Activated CD4-positive, alpha-beta memory T cell treated with anti-CD3 and anti-CD28 coated beads, Interleukin-2, amount 10 ng/mL, durations not matched to agents 7 days and 5 days (primary cell): ENCODE measurements at places on chromosomes 1 and 21. TPM values are rescaled to one million over a fixed set of nuclear protein-coding genes. Genes with fewer than 3 reads are reported as not detected.

Gene SFN
- 5.0 TPM for total RNA-seq

Gene SSX2IP
- total RNA-seq, result 16.8 TPM

Gene RUNX1
- total RNA-seq, result 53.0 TPM

Gene HS2ST1
- total RNA-seq, result 16.9 TPM

Gene CFAP107
- not detected for total RNA-seq

Gene HPDL
- 5.5 TPM for total RNA-seq

DNA sequence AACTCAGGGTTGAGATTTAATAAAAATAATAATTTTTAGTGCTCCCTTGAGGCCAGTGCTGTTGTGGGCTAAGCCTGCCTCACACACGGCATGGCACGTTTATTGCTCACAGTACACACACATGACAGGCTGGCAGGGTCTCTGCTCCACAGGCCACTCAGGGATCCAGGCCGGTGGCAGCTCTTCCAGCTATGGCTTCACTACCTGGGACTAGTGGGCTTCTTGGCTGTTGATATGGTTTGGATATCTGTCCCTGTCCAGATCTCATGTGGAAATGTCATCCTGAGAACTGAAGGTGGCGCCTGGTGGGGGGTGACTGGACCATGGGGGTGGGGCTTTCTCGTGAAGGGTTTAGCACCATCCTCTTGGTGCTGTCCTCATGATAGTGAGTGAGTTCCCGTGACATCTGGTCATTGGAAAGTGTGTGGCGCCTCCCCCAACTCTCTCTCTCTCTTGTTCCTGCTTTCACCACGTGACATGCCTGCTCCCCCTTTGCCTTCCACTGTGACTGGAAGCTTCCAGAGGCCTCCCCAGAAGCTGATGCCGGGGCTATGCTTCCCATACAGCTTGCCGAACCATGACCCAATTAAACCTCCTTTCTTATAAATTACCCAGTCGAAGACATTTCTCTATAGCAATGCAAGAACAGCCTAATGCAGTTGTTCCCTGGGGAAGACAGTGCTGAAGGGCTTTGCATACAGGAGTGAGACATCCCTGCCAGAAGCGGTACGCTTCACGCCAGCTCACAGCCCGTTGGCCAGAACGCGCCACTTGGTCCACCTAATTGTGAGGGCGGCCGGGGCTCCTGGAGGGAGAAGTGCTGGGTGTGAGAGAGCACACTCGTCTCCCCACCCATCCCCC lies 226.9 kb upstream of the C1orf174 start:
- no peaks in the 10 kb centered on the region for H3K4me1 ChIP-seq
- H3K36me3 ChIP-seq, result no peaks in the 10 kb centered on the region
- no peak overlapping the region for H3K4me3 ChIP-seq
- H3K27ac ChIP-seq, result no peak overlapping the region
- no peaks in the 10 kb centered on the region for H3K27me3 ChIP-seq

GRCh38 chr1:179831852-179832699 lies 45.5 kb downstream of the TOR1AIP2 start:
- no peaks in the 10 kb centered on the region for H3K27me3 ChIP-seq
- H3K4me3 ChIP-seq, result no peak overlapping the region
- peaks cover 2% of the 10 kb centered on the region for H3K36me3 ChIP-seq
- H3K4me1 ChIP-seq, result peaks cover 24% of the 10 kb centered on the region
- peak overlapping the region; percentile 8 for H3K27ac ChIP-seq

- H3K4me1 ChIP-seq, result peaks cover 91% of the 10 kb centered on the region
- H3K27me3 ChIP-seq, result no peaks in the 10 kb centered on the region
- H3K27ac ChIP-seq, result peak overlapping the region; percentile 74
- H3K36me3 ChIP-seq, result peaks cover 15% of the 10 kb centered on the region
- no peak for DNase-seq
Observed at GRCh38 chr1:151819976-151820623, 11.5 kb downstream of the RORC start.

DNA sequence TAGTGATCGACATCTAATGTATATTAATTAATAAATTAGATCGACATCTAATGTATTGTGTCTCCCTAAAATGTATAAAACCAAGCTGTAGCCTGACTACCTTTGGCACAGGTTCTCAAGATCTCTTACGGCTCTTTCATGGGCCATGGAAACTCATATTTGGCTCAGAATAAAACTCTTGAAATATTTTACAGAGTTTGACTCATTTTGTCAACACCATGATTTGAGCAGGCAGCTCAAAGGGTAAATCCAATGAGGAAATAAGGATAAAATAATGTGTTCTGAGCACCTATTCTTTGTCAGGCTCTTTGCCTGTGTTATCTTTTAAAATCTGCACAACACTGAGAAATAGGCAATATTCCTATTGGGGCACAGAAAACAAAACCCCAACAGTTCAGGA lies 223.4 kb upstream of the DUSP10 start:
- no peaks in the 10 kb centered on the region for H3K36me3 ChIP-seq
- H3K27me3 ChIP-seq, result no peaks in the 10 kb centered on the region

DNA sequence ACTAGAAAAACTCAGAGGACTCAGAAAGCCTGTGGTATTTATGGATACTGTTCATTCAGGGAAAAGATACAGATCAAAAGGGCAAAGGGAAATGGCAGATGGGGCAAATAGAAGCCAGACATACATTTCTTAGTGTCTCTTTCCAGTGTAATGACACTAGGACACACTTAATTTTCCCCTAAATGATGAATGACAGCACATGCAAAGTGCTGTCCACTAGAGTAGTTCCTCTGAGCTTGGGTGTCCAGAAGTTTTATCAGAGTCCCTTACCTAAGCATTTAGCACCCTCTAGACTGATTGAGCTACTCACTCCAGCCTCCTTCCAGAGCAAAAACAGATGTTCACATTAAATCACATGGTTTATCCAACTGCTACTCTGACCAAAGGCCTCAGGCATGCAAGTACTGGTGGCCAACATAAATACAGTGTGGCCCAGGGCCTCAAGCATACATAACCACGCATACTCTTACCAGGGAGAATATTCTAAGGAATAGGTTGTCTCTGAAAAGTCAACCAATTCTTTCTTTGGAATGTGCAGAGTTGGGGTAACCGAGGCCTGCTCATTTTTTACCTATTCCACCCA lies 166.9 kb downstream of the NCAM2 start:
- no peaks in the 10 kb centered on the region for H3K27me3 ChIP-seq
- DNase-seq, result no peak
- no peaks in the 10 kb centered on the region for H3K36me3 ChIP-seq
- H3K4me1 ChIP-seq, result peaks cover 1% of the 10 kb centered on the region
- no peak overlapping the region for H3K4me3 ChIP-seq
- no peak overlapping the region for H3K27ac ChIP-seq

- peak overlapping the region; percentile 74 for H3K4me3 ChIP-seq
- no peak for DNase-seq
- H3K36me3 ChIP-seq, result peaks cover 46% of the 10 kb centered on the region
- no peaks in the 10 kb centered on the region for H3K27me3 ChIP-seq
- peak overlapping the region; percentile 84 for H3K27ac ChIP-seq
Observed at GRCh38 chr1:224432146-224432545, 2.5 kb downstream of the WDR26 start.

- H3K4me3 ChIP-seq, result no peak overlapping the region
- no peaks in the 10 kb centered on the region for H3K27me3 ChIP-seq
- H3K27ac ChIP-seq, result no peak overlapping the region
- DNase-seq, result no peak
- no peaks in the 10 kb centered on the region for H3K4me1 ChIP-seq
Observed at GRCh38 chr1:36008546-36009197, 75.2 kb upstream of the TEKT2 start.

- no peaks in the 10 kb centered on the region for H3K27me3 ChIP-seq
- DNase-seq, result no peak
- H3K4me3 ChIP-seq, result no peak overlapping the region
- no peaks in the 10 kb centered on the region for H3K4me1 ChIP-seq
Observed at GRCh38 chr1:174534789-174535188, 87.0 kb downstream of the GPR52 start.

DNA sequence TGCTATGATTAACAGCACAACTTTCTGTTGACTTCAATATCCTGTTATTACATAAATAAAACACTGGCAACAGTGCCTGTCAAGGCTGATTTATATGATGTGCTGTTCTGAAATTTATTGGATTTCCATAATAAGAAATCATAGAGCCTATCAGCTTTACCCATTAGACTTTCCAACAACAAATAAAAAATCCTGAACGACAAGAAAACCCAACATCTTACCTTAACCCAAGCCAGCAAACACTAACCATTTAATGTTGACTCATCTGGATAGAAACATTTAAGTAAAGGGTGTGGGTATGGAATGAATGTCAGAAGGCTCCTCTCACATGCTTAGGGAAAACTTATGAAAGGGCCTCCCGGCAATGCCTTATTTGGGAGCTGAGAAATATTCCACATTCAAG lies 165.1 kb downstream of the SLC45A1 start:
- no peak for DNase-seq
- peaks cover 7% of the 10 kb centered on the region for H3K4me1 ChIP-seq
- no peaks in the 10 kb centered on the region for H3K27me3 ChIP-seq
- H3K4me3 ChIP-seq, result no peak overlapping the region
- peaks cover 13% of the 10 kb centered on the region for H3K36me3 ChIP-seq
- H3K27ac ChIP-seq, result no peak overlapping the region

DNA sequence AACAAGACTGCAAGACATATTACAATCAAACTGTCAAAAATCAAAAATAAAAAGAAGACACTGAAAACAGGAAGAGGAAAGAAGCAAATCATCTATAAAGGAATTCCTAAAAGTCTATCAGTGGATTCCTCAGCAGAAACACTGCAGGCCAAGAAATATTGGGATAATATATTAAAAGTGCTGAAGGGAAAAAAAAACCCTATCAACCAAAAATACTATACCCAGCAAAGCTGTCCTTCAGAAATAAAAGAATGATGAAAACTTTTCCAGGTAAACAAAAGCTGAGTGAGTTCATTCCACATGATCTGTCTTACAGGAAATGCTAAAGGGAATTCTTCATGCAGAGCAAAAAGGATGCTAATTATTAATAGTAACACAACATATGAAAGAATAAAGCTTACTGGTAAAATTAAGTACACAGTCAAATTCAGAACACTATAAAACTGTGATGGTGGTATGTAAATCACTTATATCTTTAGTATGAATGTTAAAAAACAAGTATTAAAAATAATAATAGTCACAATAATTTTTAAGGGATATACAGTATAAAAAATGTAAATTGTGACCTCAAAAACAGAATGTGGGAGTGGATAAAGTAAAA lies 12.9 kb upstream of the ACP6 start:
- H3K4me3 ChIP-seq, result no peak overlapping the region
- peaks cover 15% of the 10 kb centered on the region for H3K27me3 ChIP-seq
- H3K27ac ChIP-seq, result no peak overlapping the region
- H3K36me3 ChIP-seq, result peaks cover 9% of the 10 kb centered on the region
